ENCODE measurements at places on chromosomes 6 and 20.

DNA sequence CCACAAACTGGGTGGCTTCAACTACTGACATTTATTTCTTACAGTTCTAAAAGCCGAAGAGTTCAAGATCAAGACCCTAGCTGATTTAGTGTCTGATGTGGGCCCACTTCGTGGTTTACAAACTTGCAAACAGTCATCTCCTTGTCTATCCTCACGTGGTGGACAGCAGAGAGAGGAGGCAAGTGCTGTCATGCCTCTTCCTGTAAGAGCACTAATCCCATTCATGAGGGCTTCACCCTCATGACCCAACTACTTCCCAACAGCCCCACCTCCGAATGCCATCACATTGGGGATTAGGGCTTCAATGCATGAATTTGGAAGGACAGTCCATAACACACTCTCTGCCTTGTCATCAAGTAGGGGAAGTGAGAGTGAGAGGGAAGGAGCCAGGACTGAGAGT, 15.6 kb upstream of the ISM1 start:
- no peak for DNase-seq

DNA sequence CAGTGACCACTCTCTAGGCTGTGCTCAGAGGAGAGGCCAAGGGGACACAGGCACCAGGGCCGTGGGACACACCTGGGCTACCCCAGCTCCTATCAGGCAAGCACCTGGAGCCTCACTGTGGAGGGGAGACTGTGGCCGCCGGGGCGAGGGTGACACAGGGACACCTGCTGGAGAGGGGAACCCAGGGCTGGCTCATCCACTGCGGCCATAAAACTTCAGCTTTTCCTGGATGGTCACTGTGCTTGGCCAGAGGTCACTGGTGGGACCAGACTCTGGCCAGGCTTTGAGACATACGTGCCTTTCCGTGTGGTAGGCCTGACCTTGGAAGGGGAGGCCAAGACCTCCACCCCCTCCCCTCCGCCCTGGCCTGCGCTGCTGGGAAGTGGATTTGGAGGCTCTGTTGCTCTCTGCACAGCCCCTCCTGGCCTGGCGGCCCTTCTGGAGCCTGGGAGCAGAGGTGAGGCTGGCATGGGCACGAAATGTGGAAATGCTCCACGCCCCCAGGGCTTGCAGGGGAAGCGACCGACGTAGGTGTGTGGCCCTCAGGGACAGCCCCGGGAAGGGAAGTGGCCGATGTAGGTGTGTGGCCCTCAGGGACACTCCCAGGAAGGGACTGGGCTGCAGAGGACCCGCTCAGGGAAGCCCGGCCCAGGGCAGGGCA, 42.9 kb upstream of the BHLHE23 start:
- DNase-seq, result no peak

DNA sequence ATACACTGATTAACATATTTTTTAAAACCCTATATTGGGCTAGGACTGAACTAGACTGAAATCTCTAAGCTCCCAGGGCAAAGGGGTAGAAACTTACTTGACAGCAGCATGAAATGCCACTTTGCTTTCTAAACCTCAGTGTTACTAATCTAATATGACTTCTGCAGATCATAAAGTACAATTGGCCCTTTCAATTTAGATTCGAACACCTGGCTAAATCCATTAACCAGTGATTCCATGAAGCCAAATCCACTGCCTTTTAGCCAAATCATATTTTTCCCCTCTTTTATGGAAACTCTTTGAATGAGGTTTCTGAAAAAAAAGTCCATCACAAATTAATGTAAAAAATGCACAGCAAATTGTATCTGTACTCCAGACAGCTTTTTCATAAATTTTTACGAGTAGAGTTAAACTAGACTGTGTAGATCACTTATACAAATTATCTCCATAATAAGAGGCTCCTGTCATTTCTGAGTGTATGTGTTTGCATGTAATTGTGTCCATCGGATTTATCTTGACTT, 25.7 kb downstream of the EPHA7 start:
- DNase-seq, result no peak

- DNase-seq, result no peak
These were observed 41.6 kb downstream of the NFATC2 start for GRCh38 chr20:51500936-51501335.

- DNase-seq, result no peak
These were observed 139.3 kb downstream of the TTLL2 start for GRCh38 chr6:167464177-167464576.

- no peak for DNase-seq
These were observed 487.3 kb upstream of the JARID2 start for GRCh38 chr6:14758421-14759081.

All from H1 (cell line).